Astrocyte of the cerebellum (primary cell): ENCODE measurements at places on chromosomes 13 and 19.

DNA sequence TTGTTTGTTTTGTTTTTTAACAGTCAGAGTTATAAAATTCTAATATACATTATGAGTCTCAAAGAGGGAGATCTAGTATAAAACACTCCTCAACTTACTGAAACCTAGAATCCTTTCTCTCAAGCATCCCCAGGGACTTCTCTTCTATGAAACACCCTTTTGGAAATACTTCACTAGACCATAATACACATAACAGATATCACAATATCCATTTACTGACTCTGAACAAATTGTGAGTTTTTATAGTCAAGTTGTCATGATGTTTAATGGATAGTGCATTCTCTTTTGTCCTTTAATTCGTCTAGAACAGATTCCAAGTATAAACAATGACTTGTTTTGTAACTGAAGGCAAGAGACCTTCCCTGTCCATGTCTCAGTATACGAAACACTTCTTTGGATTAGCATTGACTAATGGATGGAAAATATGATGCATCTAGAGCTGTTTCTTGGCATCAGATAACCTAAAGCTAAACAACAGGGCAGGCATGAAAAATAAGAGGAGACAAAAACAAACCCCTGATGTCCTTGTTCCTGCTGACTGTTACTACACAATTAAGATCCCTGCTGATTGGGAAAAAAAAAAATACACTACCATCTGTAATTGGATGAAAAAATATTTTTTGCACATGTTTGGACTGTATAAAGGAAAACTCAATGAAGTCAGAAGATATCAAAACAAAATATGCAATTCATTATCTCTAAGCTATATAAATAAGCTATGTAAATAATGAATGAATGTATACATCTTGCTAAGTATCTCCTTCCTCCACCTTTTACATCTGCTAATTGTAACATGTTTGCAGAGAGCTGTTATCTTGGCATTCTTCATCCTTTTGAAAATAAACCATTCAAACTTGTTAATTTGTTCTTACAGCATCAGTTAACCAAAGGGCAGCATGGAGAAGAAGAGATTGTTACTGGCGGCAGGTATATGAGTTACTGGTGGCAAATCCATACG lies 214.2 kb downstream of the LACC1 start:
- no peak for DNase-seq

GRCh38 chr13:35485424-35485823 lies 8.9 kb upstream of the MAB21L1 start:
- no peak for DNase-seq

DNA sequence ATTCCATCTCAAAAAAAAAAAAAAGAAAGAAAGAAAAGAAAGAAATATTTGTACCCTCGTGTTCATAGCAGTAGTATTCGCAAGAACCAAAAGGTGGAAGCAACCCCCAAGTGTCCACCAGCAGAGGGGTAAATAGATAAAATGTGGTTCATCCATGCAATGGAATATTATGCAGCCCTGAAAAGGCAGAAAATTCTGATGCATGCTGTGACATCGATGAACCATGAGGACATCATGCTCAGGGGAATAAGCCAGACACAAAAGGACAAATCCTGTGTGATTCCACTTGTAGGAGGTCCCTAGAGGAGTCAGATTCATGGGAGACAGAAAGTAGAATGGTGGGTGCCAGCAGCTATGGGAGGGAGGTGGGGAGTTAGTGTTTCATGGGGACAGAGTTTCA lies 6.4 kb upstream of the LRRC8E start:
- DNase-seq: no peak

DNA sequence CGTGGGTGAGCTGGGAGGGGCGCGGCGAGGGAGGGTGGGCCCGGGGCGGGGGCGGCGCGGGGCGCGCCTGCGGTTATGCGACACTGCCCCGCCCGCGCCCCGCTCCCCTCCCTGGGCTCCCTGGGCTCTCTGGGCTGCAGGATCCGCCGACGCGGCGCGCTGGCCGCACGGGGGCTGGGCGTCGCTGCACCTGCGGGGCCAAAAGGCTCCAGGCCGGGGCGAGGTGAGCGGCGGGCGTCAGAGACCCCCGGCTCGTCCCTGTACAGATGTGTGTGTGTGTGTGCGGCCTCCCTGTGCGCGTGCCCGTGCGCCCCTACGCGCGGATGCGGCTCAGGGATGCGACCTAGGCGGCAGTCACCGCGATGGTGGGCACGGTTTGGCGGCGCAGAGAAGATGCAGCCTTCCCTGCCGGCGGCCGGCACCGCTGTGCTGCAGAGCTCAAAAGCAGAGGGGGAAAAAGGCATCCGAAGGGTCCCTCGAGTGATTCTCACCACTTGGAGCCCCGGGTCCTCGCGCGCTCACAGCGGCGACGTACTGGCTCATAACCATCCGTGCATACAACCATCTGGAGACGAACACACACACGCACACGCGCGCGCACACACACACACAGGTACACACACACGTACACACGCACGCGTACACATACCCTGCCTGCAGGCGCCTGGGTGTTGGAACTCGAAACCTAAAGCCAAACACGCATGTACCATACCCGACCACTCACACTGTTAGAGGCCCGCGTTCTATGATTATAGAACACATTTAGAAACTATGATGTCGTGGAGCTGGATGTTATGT lies 709 bp downstream of the ATP8A2 start:
- no peak for DNase-seq

GRCh38 chr19:4807188-4807587 lies 15.7 kb downstream of the FEM1A start:
- no peak for DNase-seq

DNA sequence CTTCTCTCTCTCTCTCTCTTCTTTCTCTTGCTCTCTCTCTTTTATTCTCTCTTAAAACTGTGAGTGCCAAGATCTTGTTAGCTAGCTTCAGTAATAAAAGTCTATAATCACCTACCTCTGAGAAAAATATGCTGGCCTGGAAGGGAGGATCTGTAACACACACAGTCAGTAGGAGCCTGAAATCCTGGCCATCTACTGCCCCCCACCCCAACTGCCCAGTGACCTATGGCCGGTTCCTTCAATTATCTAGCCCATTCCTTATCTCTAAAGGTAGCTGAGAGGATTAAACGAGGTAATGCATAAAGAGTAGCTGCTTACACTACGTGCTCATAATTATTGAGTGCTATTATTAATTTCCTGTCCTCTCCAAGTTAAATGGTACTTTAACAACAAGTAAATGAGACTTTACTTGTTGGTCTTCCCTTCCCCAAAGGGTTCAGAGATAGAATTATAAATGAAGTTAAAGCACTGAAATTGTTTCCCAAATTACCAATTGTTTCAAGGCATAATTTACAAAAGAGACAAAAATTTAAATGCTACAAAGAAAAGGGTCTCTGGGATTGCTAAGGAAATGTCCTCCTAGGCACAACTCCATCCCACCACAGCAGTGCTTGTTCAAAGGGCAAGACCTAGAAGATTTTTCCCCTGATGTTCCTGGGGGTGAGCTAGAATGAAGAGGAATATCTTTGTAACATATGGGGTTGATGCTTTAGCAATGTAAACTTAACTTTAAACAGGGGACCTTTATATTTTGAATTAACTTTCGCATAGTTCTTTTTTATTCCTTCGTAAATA lies 1.8 kb downstream of the LCP1 start:
- no peak for DNase-seq

- DNase-seq: no peak
These were observed 568 bp downstream of the POLR2I start for GRCh38 chr19:36113894-36114720.
